Tibial artery (tissue), 4 donors: ENCODE measurements at places on chromosomes 7 and 10.

DNA sequence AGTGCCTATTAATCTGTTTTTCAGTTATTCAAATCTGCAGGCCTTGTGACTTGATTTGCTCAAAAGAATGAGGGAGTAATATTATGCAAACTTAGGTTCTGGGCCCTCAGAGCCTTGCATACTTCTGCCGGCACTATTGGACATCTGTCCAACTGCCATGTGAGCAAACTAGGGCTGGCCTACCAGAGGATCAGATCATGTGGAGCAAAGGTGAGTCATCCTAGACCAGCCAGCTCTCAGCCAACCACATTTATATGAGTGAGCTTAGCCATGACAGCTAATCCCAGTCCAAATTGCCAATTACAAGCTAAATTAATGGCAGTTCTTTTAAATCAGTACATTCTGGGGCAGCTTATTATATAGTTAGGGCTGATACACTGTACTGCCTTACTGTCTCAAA, 69.6 kb downstream of the SDHAF3 start:
- H3K4me3 ChIP-seq, result no peak overlapping the region
- H3K27ac ChIP-seq, result no peak overlapping the region
- no peak for DNase-seq
- H3K4me1 ChIP-seq, result no peaks in the 10 kb centered on the region

DNA sequence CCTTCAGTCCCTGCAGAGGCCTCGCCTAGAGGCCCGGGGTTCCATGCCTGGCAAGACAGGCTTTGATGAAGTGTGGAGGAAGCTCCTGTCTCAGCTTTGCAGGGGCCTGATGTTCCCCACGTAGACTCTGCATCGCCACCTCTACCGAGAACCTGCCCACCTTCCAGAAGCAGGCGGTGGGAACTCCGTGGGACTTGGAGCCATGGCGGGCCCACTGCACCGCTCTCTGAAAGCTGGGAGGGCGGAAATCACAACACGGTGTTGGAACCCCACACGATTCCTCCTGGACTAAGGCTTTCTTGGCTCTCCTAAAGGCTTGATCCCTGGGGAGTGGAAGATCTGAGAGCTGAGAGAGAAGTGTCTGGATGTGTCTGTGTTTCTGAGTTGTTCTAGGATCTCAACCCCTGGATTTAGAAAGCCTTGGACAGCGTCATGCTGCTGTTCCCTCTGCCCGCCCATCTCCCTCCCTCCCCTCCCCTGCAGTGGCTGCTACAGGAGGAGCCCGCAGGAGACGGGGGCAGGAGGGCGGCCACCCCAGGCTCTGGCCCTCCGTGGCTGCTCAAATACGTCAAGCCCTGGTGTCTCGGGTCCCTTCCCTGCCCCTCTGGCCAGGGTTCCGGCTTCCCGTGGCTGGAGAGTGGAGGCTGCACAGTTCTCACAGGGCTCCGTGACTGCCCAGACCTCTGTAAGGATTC, 79.7 kb downstream of the VIPR2 start:
- H3K27ac ChIP-seq, result peak overlapping the region; percentile 92
- peaks cover 39% of the 10 kb centered on the region for H3K4me1 ChIP-seq
- no peaks in the 10 kb centered on the region for H3K27me3 ChIP-seq
- no peak overlapping the region for H3K4me3 ChIP-seq
- no peaks in the 10 kb centered on the region for H3K36me3 ChIP-seq
- DNase-seq, result peak; percentile 86

GRCh38 chr7:149145031-149145845, 2.0 kb upstream of the ZNF398 start:
- no peak overlapping the region for H3K4me3 ChIP-seq
- H3K4me1 ChIP-seq, result peaks cover 19% of the 10 kb centered on the region
- no peaks in the 10 kb centered on the region for H3K27me3 ChIP-seq
- no peaks in the 10 kb centered on the region for H3K36me3 ChIP-seq
- H3K27ac ChIP-seq, result no peak overlapping the region

DNA sequence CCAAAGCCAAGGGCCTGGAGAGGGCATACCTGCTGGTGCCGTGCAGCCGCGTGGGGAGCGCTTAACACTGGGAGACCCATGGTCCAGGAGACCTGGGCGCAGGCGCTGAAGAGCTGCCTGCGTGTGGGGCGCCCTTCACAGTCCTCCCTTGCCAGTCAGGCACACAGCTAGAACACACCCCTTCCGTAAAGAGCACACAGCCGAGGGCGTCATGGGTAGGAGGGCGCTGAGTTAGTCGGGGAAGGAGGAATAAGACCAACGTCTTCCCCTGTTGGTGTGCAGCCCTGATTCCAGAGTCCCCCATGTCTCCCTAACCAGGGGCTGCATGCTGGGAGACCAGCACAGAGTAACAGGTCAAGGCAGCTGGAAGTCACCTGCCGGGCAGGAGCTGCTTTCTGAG, 273.9 kb downstream of the USP6NL start:
- no peak overlapping the region for H3K4me3 ChIP-seq
- no peaks in the 10 kb centered on the region for H3K27me3 ChIP-seq
- peaks cover 3% of the 10 kb centered on the region for H3K4me1 ChIP-seq
- H3K27ac ChIP-seq, result no peak overlapping the region

DNA sequence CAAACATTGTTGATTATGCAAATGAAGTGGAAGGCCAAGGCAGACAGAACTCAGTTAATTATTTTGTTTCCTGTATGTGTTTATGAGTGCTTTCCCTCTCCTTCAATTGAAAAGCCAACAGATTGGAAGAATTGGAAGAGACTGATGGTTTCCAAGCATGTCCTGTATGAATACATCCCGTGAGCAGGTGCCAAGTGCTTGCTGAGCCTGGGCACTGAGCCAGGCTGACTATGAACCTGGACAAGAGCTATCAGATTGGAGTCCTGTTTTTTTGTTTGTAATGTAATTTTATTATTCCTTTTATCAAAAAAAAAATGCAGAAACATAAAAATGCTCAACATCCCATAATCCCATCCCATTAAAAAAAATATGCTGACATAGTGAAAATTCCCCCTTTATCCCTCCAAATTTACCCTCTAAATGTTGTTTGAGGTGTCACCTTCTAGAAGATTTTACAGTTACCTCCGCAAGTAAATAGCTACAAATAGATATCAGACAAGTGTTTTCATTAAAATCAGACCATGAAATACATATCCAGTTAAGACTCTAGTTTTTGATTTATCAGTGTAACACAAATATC, 449.5 kb downstream of the GRID1 start:
- DNase-seq, result no peak
- H3K27ac ChIP-seq, result no peak overlapping the region
- peaks cover 35% of the 10 kb centered on the region for H3K4me1 ChIP-seq
- H3K4me3 ChIP-seq, result no peak overlapping the region
- H3K36me3 ChIP-seq, result no peaks in the 10 kb centered on the region

GRCh38 chr10:93752761-93753160, 5.0 kb upstream of the LGI1 start:
- H3K27ac ChIP-seq, result no peak overlapping the region
- no peaks in the 10 kb centered on the region for H3K36me3 ChIP-seq
- peaks cover 8% of the 10 kb centered on the region for H3K4me1 ChIP-seq

DNA sequence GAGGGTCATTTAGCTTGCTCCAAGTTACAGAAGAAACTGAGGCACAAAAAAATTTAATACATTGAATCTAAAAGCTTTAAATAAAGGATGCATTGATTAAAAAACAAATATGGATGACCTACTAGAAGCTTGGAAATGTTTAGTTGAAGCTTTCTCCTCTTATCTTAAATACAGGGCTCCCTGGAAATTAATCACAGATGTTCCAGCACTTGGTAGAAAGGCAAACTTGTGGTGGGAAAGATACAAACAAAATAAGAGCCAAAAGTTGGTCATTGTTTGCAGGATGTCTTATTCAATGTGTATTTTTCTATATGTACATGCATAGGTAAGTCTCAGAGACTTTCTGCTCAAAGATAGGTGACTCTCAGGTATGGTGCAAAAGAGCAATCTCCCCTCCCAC, 40.7 kb upstream of the LYZL1 start:
- no peak overlapping the region for H3K4me3 ChIP-seq
- H3K4me1 ChIP-seq, result no peaks in the 10 kb centered on the region
- H3K36me3 ChIP-seq, result no peaks in the 10 kb centered on the region
- no peak for DNase-seq
- no peaks in the 10 kb centered on the region for H3K27me3 ChIP-seq

DNA sequence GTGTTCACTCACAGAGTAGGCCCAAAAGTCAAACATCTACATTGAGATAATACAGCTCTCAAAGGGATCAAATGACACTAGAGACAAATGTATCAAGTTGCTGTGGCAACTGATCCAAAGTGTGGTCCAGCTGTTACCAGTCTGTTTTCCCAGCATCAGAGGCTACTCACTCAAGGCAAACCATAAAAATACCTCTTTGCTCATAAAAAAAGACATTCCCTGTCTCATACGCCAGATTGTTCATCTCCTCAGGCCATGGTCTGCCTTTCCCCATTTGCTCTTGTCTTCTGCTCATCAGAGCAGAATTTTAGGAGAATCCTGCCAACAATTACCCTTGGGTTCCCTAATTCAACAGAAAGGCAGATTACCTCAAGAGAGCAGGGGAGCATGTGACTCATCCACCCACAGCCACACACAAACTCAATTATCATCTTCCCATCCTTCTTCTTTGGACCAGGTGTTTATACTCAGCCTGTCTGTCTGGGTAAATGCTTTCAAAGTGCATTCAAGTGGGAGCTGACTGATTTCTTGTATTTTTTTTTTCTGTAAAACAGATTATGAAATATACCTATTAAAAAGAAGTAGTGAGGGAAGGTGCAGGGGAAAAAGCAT, 226.5 kb upstream of the HPS1 start:
- H3K36me3 ChIP-seq, result no peaks in the 10 kb centered on the region
- H3K27me3 ChIP-seq, result no peaks in the 10 kb centered on the region
- no peak overlapping the region for H3K27ac ChIP-seq
- no peak for DNase-seq

GRCh38 chr10:75211007-75211691, 553 bp downstream of the VDAC2 start:
- no peak for DNase-seq
- H3K27me3 ChIP-seq, result no peaks in the 10 kb centered on the region
- H3K4me1 ChIP-seq, result peaks cover 15% of the 10 kb centered on the region

- DNase-seq, result no peak
- H3K36me3 ChIP-seq, result peaks cover 82% of the 10 kb centered on the region
- H3K27ac ChIP-seq, result no peak overlapping the region
Measured at GRCh38 chr7:4758791-4759190, 16.6 kb upstream of the AP5Z1 start.

GRCh38 chr7:142927085-142927745, 6.3 kb downstream of the TRPV5 start:
- no peaks in the 10 kb centered on the region for H3K27me3 ChIP-seq
- no peaks in the 10 kb centered on the region for H3K4me1 ChIP-seq
- H3K27ac ChIP-seq, result no peak overlapping the region

DNA sequence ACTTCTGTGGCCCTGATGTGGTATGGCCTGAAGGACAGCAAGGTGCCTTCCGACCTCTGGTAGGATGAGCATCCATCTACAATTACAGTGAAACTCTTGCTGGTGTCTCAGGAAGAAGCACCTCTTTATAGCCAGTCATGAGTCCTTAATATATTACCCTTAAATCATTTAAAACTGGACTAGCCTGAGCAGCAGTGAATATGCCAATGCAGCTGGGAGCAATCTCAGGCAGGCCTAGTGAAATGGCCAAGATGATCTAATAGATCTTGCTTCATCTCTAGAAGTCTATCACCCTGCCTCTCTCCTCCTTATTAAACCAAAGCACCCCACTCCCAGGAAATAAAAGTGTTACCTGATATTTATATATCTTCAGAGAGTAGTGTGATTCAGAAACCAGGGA, 66.7 kb upstream of the SORCS3 start:
- no peak for DNase-seq
- no peak overlapping the region for H3K27ac ChIP-seq
- H3K36me3 ChIP-seq, result no peaks in the 10 kb centered on the region
- H3K27me3 ChIP-seq, result no peaks in the 10 kb centered on the region

DNA sequence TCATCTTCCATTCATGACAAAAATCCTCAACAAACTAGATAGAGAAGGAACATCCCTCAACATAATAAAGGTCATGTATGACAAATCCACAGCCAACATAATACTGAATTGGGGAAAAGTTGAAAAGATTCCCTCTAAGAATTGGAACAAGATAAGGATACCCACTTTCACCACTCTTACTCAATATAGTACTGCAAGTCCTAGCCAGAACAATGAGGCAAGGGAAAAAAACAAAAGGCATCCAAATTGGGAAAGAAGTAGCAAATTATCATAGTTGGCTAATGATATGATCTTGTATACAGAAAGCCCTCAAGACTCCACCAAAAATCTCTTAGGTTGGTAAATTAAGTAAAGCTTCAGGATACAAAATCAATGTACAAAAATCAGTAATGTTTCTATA, 4.7 kb downstream of the POT1 start:
- H3K4me1 ChIP-seq, result peaks cover 9% of the 10 kb centered on the region
- H3K27me3 ChIP-seq, result no peaks in the 10 kb centered on the region
- no peak overlapping the region for H3K27ac ChIP-seq
- no peak overlapping the region for H3K4me3 ChIP-seq
- H3K36me3 ChIP-seq, result no peaks in the 10 kb centered on the region
- no peak for DNase-seq

- no peak for DNase-seq
- no peak overlapping the region for H3K27ac ChIP-seq
- H3K36me3 ChIP-seq, result no peaks in the 10 kb centered on the region
- no peaks in the 10 kb centered on the region for H3K4me1 ChIP-seq
- H3K4me3 ChIP-seq, result no peak overlapping the region
- H3K27me3 ChIP-seq, result no peaks in the 10 kb centered on the region
Measured at GRCh38 chr10:91745090-91745831, 53.0 kb upstream of the TNKS2 start.

DNA sequence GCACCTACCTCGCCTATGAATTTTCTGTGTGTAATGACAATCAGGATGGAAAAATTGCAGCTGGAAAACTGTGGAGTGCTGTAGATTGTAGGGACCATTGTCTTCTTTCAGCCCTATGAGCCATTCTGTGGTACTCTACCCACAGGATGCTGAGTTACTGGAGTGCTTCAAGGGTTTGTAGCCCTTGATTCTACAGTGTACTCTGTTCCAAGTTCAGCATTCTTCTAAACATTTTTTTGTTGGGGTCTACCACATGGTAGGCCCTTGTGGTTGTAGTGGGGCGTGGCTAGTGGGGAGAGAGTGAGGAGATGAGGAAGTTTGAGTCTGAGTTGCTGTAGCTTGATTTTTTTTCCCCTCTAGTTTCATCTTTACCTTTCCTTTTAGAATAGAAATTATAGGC, 33.5 kb downstream of the REEP3 start:
- no peak for DNase-seq
- no peaks in the 10 kb centered on the region for H3K27me3 ChIP-seq
- H3K4me3 ChIP-seq, result no peak overlapping the region
- peaks cover 66% of the 10 kb centered on the region for H3K4me1 ChIP-seq
- H3K36me3 ChIP-seq, result no peaks in the 10 kb centered on the region
- peak overlapping the region; percentile 9 for H3K27ac ChIP-seq

DNA sequence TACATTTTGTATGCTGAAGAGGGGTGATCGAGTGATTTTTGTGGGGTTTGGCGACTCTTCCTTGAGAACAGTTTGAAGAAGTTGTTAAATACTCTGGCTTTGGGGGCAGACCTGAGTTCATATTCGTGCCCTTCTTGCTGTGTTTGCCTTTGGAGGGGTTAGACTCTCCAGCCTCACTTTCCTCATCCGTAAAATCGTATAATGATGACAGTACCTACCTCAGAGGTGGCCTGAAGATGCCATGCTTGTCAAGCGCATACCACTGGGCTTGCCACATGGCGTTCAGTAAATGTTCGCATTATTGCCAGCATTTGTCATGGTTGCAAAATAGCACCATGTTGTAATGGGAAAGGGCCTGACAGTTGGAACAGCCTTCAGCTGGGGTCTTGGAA, 1.3 kb downstream of the STK17A start:
- DNase-seq, result no peak
- H3K27ac ChIP-seq, result peak overlapping the region; percentile 87
- peaks cover 53% of the 10 kb centered on the region for H3K4me1 ChIP-seq
- H3K27me3 ChIP-seq, result no peaks in the 10 kb centered on the region
- H3K4me3 ChIP-seq, result peak overlapping the region; percentile 85
